ENCODE measurements at places on chromosomes 11 and 22.

DNA sequence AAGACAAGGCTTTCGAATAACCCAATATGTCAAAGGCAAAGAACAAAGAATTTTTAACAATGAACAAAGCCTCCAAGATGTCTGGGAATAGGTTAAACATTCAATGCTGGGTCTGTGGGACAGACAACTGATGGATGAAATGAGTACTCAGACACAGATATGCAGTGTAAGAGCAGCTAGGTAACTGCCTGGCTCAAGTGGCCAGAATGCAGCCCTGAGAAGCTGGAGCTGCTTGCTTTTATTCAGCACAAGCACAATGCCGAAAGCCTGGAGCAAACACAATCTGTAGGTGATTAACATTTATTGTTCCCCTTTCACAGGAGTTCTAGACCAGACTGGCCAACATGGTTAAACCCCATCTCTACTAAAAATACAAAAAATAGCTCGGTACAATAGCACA, 24.0 kb downstream of the GLYAT start:
- DNase-seq = no peak

DNA sequence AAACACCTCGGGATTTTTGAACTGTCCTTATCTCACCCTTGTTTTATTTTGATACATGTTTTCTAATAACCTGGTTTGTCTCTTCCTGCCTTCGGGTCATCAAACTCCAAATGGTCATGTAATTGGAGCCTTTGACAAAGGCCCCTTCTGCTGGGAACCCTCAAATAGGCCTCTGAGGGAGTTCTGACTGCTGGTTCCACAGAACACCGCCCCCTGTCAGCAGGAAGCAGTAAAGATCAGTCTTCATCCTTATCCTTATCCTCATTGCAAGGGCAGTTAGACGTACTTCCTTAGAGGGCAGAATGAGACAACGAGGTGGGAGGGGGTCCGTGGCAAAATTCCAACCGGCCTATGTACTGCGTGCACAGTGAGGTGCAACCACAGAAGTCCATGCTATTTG, 12.1 kb downstream of the TRIM51 start:
- DNase-seq = no peak

DNA sequence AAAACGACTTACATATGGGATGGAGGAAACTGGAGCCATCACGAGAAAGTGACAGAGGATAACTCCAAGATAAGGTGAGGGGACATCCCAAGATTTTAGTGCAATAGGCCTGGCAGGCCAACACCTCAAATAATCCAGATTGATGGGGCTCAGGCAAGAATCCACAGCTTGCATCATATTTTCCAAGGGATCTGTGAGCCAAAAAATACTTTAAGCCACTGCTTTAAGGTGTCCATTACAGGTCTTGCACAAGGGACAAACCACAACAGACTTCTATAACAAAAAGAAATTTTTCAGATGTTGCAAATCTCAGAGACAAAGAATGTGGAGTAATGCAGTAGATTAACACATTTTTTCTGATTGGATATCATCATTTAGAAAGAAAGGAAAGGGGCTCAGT, 45.6 kb downstream of the DENND5A start:
- no peak for DNase-seq

GRCh38 chr11:6812390-6813005, 13.0 kb upstream of the OR6A2 start:
- peak; percentile 67 for DNase-seq

GRCh38 chr11:83816572-83817187, 530.5 kb upstream of the CCDC90B start:
- DNase-seq = no peak

DNA sequence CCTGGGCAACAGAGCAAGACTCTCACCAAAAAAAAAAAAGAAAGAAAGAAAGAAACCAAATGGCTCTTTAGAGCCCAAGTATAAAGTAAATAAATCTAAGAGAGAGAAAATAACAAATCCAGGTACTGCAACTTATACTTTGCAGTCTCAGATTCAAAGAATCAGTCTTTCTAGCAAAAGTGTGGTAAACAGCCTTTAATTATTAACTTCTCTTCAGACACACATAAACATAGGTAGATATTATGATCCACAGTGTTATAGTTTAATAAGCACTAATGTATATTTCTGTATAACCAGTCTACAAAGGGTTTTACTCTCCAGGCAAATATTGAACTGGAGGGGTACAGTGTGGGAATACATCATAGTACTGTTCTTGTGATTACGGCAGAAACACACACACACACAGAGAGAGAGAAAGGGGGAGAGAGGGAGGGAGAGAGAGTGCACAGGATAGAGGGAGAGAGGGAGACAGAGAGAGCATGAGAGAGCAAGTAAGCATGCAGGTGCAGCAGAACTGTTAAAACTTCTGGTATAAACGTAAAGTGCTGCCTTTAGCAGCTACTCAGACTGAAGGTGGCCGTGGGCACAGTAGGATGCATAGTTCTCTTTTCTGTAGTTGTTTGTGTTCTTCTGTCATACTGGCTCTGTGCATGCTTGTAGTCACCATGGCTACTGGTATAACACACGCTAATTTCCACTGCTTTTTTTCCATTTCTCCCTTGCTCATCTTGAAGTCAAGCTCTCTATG, 32.3 kb downstream of the MTMR2 start:
- no peak for DNase-seq
